ENCODE measurements at places on chromosomes 6 and 20. TPM values are rescaled to one million over a fixed set of nuclear protein-coding genes. Genes with fewer than 3 reads are reported as not detected.

DNA sequence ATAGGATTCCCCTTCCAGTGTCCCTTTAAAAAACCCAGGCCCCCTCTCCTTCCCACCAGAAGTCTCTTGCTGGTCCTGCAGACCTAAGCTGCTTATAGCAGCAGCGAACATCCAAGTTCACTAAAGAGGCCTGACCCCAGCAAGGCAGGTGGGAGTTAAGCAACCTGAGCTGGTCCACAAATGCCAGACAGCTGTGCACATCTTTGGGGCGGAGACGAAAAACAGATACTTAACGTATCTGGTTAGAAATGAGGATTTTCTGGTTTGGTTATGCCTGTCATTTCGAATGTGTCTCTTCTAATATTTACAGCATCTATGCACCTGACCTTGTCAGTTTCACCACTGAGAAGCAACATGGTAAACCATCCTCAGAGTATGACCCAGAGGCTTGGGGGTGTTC is 87.8 kb downstream of the SLC2A10 start:
- no peak for DNase-seq

Gene PACSIN1
- total RNA-seq: 0.08 TPM

Gene CD24
- total RNA-seq: 207 TPM

DNA sequence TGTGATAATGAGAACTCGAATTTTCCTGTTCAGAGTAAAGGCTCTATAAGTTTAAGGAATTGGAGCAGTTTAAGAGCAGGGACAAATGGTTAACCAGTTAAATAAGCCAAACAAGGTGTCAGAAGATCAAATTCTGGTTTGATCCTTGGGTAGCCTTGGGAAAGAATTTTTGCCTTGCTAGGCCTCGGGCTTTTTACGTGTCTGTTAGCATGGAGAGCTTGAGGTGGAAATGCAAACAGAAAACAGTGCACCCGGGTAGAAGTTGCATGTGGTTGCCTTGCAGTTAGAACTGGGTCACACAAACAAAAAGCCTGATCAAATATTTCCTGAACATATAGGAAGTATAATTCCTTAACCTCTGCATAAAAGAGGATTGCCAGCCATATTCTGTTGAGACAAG is 58.3 kb downstream of the RIN2 start:
- no peak for DNase-seq

Gene ADGB
- total RNA-seq: 0.06 TPM

DNA sequence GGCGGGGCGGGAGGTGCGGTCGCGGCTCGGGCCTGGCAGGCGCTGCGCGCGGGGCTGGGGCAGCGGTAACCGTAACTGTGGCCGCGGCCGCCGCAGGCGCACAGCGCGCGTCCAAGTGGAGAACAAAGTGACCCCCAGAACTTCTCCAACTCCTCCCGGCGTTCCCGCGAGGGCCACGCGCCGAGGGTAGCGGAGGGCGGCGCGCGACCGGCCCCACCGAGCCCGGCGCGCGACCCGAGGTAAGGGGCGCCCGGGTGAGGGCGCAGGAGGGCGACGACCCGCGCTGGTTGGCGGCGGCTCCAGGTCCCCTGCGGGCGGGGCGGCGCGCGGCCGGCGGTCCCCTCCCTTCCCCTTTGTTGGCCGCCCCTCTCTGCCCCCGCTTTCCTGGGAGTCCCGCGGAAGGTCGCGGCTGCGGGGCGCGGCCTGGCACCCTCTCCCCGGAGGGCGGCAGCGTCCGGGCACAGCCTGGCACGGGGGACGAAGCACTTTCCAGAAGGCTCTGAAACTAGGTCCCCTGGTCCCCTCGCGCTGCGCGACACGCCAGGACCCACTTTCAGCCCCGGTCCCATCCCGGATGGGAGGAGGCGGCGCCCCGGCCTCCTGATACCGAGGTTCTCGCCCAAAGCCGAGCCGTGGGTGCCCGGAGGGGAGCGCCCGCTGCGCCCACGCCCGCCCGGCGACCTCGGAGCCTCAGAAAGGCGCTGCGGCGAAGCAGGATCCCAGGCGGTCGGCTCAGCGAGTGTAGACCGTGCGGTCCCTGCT is at the start of gene TIAM2:
TSS of gene TIAM2 (plus strand) at position 62 of the 762 bp plus-strand sequence. CDS start 133,909 bp downstream, outside the sequence.
- DNase-seq: no peak

- no peak for DNase-seq
Observed at GRCh38 chr6:92180090-92180489, 1239.3 kb downstream of the EPHA7 start.

Gene PTCRA
- not detected for total RNA-seq

Gene CCR6
- not detected for total RNA-seq

Gene NINL
- 4.4 TPM for total RNA-seq

DNA sequence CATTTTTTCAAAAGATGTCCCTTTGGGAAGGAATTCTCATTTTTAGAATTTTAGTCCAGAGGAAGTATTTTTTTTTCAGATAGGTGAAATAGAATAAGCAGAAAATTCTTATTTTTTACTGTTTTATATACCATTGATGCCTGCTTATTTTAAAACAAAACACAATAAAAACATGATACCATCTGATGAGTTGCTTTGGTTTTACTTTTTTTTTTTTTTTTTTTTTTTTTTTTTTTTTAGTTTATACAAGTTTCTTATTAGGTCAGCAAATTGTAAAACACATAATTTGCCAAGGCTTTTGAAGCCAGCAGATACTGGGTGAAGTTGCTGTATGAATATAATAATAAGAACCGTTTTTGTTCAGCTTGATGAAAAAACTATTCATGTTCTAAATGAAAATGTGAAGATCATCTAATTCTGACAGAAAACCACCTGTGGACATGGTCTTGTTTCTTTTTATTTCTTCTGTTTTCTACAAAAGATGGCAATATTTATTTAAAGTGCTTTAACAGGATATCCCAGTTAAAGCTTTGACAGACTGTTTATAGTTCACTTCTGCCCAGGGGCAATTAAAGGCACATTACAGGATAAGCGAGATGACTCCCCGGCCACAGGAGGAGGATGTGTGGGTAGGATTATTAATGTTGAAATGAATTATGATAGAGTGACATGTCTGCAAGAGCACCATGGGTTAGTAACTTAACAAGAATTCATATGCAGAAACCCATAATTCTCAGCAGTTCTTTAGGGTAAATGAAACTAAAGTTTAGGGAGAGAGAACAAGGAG is 31.1 kb downstream of the MYB start:
- no peak for DNase-seq

Gene PRDM13
- not detected for total RNA-seq

GRCh38 chr6:75666592-75666991 is 64.9 kb downstream of the SENP6 start:
- DNase-seq: no peak

GRCh38 chr6:148516617-148517016 is 174.0 kb downstream of the SASH1 start:
- no peak for DNase-seq

Gene TP53TG5
- not detected for total RNA-seq

DNA sequence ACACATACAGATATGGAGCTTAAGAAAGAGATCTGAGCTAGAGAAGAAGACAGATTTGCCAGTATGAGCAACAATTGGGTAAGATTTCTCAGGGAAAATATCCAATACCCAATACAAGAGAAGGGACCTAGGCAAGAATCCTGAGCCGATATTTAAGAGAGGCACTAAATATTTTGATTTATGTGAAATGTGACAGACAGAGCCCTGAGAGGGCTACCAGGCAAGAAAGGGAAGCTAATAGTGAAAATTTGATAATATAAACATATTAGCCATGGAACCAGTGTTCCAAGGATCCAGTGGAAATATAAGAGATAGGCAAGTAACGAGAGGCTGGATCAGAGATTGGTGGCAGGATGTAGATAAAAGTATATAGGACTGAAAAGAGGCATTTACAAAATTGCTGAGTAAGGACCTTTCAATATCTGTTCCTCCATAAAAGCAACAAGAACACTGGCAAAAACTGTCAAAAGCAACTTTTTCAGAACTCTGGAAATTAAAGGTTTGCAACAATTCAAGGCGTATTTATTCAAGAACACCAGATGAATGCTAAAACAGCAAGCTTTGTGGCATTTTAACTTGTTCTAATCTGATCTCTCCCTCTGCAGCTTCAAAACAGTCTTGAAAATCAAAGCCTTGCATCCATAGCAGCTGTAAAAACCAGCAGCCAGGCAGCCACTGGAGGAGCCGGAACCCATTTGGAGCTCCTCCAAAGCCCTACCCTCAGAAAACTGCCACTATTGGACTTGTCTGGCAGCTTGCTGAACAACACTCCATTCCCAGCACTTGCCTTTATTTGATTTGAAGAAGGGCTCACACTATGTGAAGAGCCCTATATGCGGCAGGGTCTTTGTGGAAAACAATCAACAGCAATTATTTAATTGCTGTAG is 58.8 kb downstream of the REV3L start:
- DNase-seq: no peak

Gene IFT52
- 15.1 TPM for total RNA-seq

DNA sequence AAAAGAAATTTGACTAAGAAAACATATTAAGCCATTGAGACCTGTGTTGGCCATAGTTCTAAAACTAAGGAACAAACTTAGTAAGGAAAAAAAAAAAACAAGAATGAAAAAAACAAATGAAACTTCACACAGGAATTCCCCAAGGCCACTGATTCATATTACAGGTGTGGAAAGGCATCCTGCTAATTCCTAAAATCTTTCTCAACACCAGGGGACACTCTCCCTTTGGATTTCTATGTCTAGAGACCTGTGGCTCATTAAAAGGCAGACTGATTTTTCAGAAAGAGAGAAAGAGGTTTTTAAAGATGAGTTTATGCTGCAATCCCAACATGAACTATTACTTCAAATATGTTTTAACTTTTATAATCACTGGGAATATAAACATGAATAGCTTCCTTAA is at the start of gene OR12D1:
TSS of gene OR12D1 (plus strand) at position 341 of the 400 bp plus-strand sequence.
- DNase-seq: no peak

Gene RAB5IF
- total RNA-seq: 75.5 TPM

DNA sequence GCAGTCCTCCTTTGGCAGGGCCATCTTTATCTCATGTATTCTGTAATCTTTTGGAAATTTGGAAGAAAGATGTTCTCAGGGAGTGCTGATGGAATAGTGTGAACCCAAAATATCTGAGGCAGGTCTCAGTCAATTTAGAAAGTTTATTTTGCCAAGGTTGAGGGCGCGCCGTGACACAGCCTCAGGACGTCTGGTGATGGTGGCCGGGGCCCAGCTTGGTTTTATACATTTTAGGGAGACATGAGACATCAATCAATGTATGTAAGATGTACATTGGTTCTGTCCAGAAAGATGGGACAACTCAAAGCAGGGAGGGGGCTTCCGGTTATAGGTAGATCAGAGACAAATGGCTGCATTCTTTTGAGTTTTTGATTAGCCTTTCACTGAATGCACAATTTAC is 89.8 kb downstream of the ERMARD start:
- peak; percentile 10 for DNase-seq

Gene GGT7
- 10.1 TPM for total RNA-seq

- DNase-seq: no peak
Observed at GRCh38 chr6:34147906-34148630, 2.2 kb upstream of the GRM4 start.

Gene FOXF2
- total RNA-seq: 0.65 TPM

Gene CNKSR3
- total RNA-seq: 9.2 TPM

Gene TBXT
- total RNA-seq: not detected

- peak; percentile 82 for DNase-seq
Observed at GRCh38 chr6:170130771-170131241, 160.1 kb downstream of the DLL1 start.

DNA sequence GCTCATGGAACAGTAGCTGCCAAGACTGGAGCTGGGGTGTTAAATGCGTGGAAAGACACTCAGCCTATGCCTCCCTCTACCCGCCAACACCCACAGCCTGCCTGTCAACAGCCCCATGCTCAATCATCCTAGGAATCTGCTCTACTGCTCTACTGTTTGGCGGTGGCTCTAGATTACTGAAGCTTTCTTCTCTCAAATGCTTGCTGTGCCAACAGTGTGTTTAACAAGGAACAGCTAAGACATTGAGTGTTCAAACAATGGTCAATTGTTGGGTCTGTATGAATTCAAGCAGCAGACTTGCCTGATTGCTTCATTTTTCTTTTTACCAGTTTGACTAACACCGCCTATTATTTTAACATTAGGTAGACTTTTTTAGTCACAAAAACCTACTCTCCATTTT is 258.6 kb downstream of the SOD2 start:
- no peak for DNase-seq

Gene LPA
- not detected for total RNA-seq

DNA sequence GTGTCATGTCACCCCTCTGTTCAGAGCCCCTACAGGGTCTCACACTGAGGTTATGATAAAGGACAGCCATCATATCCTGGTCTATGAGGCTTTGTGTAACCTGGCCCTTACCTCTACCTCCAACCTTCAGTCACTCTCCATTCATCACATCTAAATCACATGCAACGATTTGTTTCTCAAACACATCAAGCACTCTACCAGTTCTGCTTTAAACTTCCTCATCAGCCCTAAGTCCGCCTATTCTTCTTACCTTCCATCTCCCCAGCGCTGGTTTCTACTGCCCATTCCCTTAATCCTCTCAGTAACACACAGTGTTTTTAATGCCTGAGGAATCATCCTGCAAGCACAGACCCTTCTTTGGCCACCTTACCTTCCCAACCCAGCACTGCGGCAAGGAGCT is 17.9 kb upstream of the BACH2 start:
- DNase-seq: no peak

DNA sequence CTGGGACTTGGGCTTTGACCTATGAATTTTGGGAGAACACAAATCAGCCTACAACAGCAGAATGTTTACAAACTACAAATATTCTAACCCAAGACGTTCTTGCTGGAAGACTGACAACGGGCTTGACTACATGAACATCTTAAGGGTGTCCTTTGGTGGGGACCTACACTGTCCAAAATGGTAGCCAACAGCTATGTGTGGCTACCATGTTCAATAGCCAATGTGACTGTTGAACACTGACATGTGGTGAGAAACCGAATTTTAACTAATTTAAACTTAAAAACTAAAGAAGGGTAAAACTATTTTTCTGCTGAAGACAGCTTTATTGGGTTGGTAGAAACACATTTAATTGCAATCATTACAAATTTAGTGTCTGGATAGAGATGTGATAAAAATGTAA is 30.1 kb downstream of the LINC00237 start:
- DNase-seq: no peak

GRCh38 chr6:38715016-38715689 is at the start of gene DNAH8:
Gene DNAH8, plus strand, starts transcription at chr6:38715311. Its CDS starts 7,499 bp downstream, at chr6:38722810.
- DNase-seq: no peak

- DNase-seq: no peak
Observed at GRCh38 chr6:110619275-110619908, 143.0 kb upstream of the SLC22A16 start.

GRCh38 chr6:140684776-140685550 is 1310.5 kb upstream of the CITED2 start:
- no peak for DNase-seq

GRCh38 chr6:125524356-125524755 is 222.6 kb upstream of the HDDC2 start:
- no peak for DNase-seq

Gene SLC12A5
- total RNA-seq: not detected
